ENCODE measurements at places on chromosomes 13 and 19.

- peak; percentile 52 for DNase-seq
Measured at GRCh38 chr13:46288570-46289259, 77.0 kb downstream of the LRRC63 start.

GRCh38 chr13:114222461-114222968 lies 12.2 kb upstream of the CDC16 start:
- DNase-seq, result peak; percentile 55

GRCh38 chr13:107373551-107373950 lies 805.6 kb upstream of the ARGLU1 start:
- peak; percentile 87 for DNase-seq

- DNase-seq, result peak; percentile 91
Measured at GRCh38 chr13:99320693-99321481, 13.7 kb upstream of the GPR183 start.

- no peak for DNase-seq
Measured at GRCh38 chr13:44410328-44410859, 36.8 kb downstream of the SERP2 start.

Data from amniotic epithelial cell (primary cell).